ENCODE measurements at places on chromosomes 16 and 17. TPM values are rescaled to one million over a fixed set of nuclear protein-coding genes. Genes with fewer than 3 reads are reported as not detected.

KRTAP4-3 gene
- total RNA-seq: not detected

- DNase-seq: no peak
- H3K4me3 ChIP-seq: no peak overlapping the region
- peak overlapping the region; percentile 81 for H3K27ac ChIP-seq
- H3K4me1 ChIP-seq: peaks cover 31% of the 10 kb centered on the region
- H3K27me3 ChIP-seq: no peaks in the 10 kb centered on the region
- peaks cover 41% of the 10 kb centered on the region for H3K36me3 ChIP-seq
These were observed 7.3 kb downstream of the VAT1 start for GRCh38 chr17:43014649-43015542.

- H3K36me3 ChIP-seq: no peaks in the 10 kb centered on the region
- peaks cover 4% of the 10 kb centered on the region for H3K27me3 ChIP-seq
- no peak for DNase-seq
- no peak overlapping the region for H3K4me3 ChIP-seq
- H3K27ac ChIP-seq: no peak overlapping the region
These were observed 8.7 kb upstream of the GINS2 start for GRCh38 chr16:85697431-85697830.

DNA sequence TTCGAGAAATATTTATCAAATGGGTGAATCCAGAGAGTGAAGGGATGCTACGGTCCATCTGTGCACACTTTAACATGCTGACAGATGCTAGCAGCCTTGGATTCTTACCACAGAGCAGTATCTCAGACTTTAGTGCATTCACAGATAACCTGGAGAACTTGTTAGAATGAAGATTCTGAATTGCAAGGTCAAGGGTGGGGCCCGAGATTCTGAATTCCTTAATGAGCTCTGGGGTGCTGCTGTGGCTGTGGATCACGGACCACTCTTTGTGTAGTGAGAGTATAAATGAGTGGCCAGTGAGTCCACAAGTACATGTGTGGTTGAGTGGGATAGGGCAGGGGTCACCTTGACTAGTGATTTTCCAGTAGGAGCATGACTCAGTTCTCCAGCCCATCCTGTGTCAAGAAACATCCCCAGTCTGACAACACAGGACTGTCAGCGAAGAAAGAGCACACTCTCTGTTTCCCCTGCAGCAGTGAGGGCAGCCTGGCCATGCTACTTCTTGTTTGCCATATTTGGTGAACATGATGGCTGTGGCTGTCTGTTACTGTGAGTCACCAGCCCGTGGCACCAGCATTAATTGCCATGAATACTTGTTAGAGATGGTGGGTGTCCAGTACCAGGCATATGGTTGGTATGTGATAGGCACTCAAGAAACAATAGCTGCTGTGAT lies 13.0 kb upstream of the SALL1 start:
- H3K36me3 ChIP-seq: no peaks in the 10 kb centered on the region
- no peak overlapping the region for H3K27ac ChIP-seq
- DNase-seq: no peak
- peaks cover 14% of the 10 kb centered on the region for H3K27me3 ChIP-seq
- H3K4me3 ChIP-seq: no peak overlapping the region

- DNase-seq: no peak
- H3K36me3 ChIP-seq: peaks cover 16% of the 10 kb centered on the region
- H3K4me3 ChIP-seq: peak overlapping the region; percentile 24
- H3K27me3 ChIP-seq: no peaks in the 10 kb centered on the region
- H3K27ac ChIP-seq: peak overlapping the region; percentile 74
These were observed 31.3 kb downstream of the MPHOSPH6 start for GRCh38 chr16:82138478-82139285.

- peaks cover 22% of the 10 kb centered on the region for H3K4me1 ChIP-seq
- no peak for DNase-seq
- no peak overlapping the region for H3K27ac ChIP-seq
- H3K27me3 ChIP-seq: no peaks in the 10 kb centered on the region
- no peak overlapping the region for H3K4me3 ChIP-seq
These were observed 6.6 kb upstream of the PITPNA start for GRCh38 chr17:1568950-1569810.

GRCh38 chr17:40177275-40177874 lies at the start of gene RAPGEFL1:
TSS of gene RAPGEFL1 (plus strand) at chr17:40177470. CDS start at chr17:40177862, 392 bp downstream.
- peak; percentile 60 for DNase-seq
- peaks cover 25% of the 10 kb centered on the region for H3K36me3 ChIP-seq
- H3K27ac ChIP-seq: peak within 1 kb of the TSS; percentile 83
- peaks cover 9% of the 10 kb centered on the region for H3K4me1 ChIP-seq

- no peak for DNase-seq
- no peak overlapping the region for H3K27ac ChIP-seq
- H3K4me3 ChIP-seq: no peak overlapping the region
- H3K27me3 ChIP-seq: no peaks in the 10 kb centered on the region
- H3K36me3 ChIP-seq: no peaks in the 10 kb centered on the region
- H3K4me1 ChIP-seq: peaks cover 76% of the 10 kb centered on the region
These were observed 5.2 kb downstream of the MINK1 start for GRCh38 chr17:4838309-4838785.

DNA sequence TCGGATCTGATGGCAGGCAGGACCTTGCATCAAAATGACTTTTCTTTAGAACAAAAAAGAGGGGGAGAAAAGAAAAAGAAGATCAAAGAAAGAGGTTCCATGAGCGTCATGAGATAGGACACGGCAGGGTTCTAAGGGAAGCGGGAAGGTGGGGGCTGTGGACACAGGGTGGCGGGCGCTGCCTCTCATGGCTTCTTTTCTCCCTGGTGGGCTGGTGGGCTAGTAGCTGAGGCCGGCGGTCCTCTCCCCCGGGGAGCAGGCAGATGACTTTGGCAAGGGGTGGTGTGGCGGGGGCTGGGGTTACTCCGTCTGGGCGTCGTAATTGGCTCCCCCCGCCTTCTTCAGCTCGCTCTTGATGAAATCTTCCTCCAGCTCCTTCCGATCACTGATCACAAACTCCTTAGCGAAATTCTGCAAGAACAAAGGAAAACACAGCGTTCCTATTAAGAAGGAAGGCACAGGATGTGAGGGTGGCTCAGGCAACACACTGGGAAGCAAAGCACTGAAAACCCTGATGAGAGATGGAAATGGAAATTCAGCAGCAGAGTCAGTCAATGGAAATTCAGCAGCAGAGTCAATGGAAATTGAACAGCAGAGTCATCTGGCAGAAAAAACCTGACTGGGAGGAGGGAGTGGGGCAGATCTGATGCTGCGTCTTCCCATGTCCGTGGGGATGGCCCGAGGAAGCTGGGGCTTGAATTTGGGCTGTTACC lies 51.2 kb downstream of the COTL1 start:
- peak overlapping the region; percentile 77 for H3K27ac ChIP-seq
- H3K36me3 ChIP-seq: peaks cover 14% of the 10 kb centered on the region
- no peak for DNase-seq
- H3K4me1 ChIP-seq: peaks cover 40% of the 10 kb centered on the region
- no peaks in the 10 kb centered on the region for H3K27me3 ChIP-seq
- no peak overlapping the region for H3K4me3 ChIP-seq

DNA sequence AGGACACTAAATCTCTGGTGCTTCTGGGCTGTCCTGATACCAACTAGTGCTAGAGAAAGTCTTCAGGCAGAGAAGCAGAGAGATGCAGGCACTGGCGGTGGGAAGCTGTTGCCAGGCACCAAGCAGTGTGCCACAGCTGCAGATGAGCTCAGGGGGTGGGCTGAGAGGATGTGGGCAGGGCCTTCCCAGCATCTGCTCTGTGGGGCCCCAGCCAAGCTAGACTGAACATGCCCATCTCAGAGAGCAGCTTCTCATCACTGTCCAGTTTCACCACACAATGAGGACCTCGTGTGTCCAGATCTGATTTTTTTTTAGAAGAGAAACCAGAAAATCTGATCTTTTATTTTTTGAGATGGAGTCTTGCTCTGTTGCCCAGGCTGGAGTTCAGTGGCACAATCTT lies 17.1 kb downstream of the PSKH1 start:
- no peaks in the 10 kb centered on the region for H3K27me3 ChIP-seq
- DNase-seq: no peak
- H3K4me3 ChIP-seq: no peak overlapping the region
- no peaks in the 10 kb centered on the region for H3K36me3 ChIP-seq

DNA sequence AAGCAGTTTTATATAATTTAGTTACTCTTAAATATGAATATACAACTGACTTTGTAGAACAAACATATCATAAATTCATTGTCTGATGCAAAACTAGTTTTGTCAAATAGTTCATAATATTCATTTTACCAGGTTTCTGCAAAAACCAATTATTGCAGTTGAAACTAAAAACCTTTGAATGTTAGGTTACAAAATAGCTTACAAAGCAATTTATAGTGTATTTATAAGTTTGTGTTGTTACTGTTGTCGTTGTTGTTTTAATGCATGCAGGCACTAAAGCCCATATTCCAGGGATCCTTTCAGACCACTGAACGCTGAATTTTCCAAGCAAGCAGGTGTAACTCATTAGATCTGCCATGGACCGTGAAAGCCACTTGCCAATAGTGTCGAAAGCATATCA lies 427.6 kb downstream of the ZFHX3 start:
- no peak for DNase-seq
- no peaks in the 10 kb centered on the region for H3K4me1 ChIP-seq
- H3K27me3 ChIP-seq: no peaks in the 10 kb centered on the region
- peaks cover 7% of the 10 kb centered on the region for H3K36me3 ChIP-seq

DNA sequence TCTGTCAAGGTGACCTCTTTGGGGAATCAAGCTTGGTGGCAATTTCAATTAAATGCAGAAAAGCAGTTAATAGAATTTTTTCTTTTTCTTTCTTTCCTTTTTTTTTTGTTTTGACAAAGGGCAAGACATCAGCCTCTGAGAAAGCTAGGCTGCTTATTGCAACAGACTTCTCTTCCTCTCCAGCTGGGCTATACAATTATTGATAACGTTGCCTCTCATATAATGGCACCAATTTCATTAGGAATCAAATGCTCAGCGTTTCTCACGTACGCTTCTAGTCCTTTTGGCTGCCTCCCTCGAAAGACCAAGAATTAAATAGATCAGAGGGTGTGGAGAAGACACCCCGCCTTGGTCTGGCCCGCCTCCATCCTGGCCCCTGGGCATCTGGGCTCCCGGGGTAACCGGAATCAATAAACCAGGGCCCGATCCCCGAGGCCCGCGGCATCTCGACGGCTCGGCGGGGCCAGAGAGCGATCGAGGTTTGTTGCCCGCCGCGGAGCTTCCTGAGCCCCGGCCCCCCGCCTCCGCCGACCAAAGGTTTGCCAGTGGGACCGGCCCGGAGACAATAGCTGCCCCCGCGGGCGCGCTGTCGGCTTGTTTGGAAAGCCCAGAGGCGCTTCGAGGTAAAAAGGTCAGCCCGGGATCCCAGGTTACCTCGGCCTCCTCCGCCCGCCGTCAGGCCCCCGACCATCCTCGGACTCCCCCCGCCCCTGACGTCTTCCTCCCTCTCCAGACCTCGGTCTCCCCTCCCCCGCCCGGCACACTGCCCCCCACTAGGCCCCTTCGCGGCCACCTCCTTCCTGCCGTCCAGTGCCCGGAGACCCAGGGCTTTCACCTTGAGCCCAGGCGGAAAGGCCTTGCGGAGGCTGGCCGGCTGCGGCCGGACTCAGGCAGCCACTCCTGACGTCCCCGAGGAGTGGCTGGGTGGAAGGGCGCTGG lies 3.9 kb downstream of the HOXB1 start:
- peaks cover 22% of the 10 kb centered on the region for H3K27me3 ChIP-seq
- peak overlapping the region; percentile 9 for H3K4me3 ChIP-seq
- H3K4me1 ChIP-seq: peaks cover 4% of the 10 kb centered on the region
- H3K36me3 ChIP-seq: no peaks in the 10 kb centered on the region

DNA sequence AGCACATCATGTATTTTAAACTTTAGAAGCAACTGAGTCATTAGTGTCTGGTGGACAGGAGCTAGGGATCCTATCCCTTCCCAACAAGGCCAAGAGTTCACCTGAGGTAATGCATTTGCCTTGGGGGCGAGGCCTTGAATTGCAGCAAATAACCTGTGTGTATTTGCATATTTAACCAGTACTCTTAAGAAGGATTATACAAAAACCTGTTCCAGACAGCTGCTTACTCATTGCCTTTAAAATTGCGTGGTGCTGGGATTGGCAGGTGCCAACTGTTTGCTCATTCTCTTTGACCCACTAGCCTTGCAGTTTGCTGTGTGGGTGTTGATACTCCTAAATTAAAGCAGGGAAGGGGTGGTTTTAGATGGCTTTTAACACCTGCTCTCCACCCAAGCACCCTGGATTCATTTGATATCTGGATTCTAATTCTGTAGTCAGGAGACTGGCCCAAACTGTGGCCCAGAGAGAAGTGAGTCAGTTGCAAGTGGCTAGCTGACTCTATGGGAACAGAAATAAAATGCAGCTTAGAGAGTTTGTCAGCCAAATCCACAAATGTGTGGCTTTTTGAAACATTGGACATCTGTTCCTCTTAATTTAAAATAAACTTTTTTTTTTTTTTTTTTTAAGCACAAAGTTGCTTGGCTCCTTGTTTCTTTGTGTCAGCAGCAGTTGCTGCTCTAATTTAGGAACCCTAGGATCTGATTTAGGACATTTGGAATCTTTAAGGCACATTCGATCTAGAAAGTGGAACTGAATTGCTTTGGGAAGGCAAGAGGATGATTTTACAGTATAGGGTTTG lies 46.9 kb downstream of the TUBD1 start:
- H3K36me3 ChIP-seq: peaks cover 22% of the 10 kb centered on the region
- no peak for DNase-seq
- peak overlapping the region; percentile 50 for H3K27ac ChIP-seq
- H3K27me3 ChIP-seq: no peaks in the 10 kb centered on the region
- H3K4me1 ChIP-seq: peaks cover 30% of the 10 kb centered on the region

GRCh38 chr17:11889266-11889665 lies 108.0 kb downstream of the ZNF18 start:
- no peaks in the 10 kb centered on the region for H3K36me3 ChIP-seq
- peaks cover 4% of the 10 kb centered on the region for H3K27me3 ChIP-seq
- no peak overlapping the region for H3K4me3 ChIP-seq
- H3K27ac ChIP-seq: no peak overlapping the region
- no peak for DNase-seq

- H3K36me3 ChIP-seq: no peaks in the 10 kb centered on the region
- peak overlapping the region; percentile 45 for H3K4me3 ChIP-seq
- H3K27me3 ChIP-seq: peaks cover 3% of the 10 kb centered on the region
These were observed 22.2 kb upstream of the C17orf113 start for GRCh38 chr17:42072323-42073187.

- no peaks in the 10 kb centered on the region for H3K27me3 ChIP-seq
- no peak overlapping the region for H3K4me3 ChIP-seq
- DNase-seq: no peak
- H3K27ac ChIP-seq: peak overlapping the region; percentile 73
- peaks cover 39% of the 10 kb centered on the region for H3K4me1 ChIP-seq
These were observed 3.0 kb upstream of the QPRT start for GRCh38 chr16:29675811-29676643.

GRCh38 chr16:4689864-4690704 lies 3.3 kb upstream of the NUDT16L1 start:
- H3K4me1 ChIP-seq: peaks cover 12% of the 10 kb centered on the region
- no peaks in the 10 kb centered on the region for H3K27me3 ChIP-seq
- no peak for DNase-seq
- no peak overlapping the region for H3K27ac ChIP-seq

All from naive thymus-derived CD8-positive, alpha-beta T cell (primary cell).